Occipital lobe (tissue), 3 donors: ENCODE measurements at places on chromosomes 4 and X.

GRCh38 chr4:17103231-17103630 lies 204.8 kb upstream of the LDB2 start:
- no peak for DNase-seq

DNA sequence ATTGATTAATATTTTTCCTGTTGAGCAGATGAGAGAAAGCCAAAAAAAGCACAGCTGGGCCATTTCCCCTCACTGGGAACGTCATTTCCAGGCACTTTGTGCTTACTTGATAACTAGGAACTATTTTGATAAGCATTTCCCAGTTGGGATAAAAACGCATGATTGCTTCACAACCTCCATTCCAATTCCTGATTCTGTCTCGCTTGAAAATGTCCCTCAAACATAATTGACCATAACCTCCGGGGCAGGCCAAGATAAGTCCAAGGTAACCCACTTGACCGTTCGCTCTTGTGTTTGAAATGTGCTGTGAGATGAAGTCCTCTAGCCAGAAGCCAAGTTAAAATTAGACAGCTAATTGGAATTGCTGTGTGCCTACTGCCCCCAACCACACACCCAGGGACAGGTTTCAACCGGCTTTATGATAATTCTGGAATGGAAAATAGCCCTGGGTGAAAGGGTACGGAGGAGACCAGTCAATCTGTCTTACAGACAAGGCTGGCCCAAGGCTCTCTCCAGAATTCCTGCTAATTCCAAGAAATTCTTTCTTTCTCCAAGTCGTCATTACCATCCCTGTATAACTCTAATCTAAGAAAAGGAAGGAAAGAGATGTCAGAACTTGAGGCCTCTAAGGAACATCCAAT lies 137.1 kb downstream of the MID1 start:
- no peak for DNase-seq

GRCh38 chrX:41468647-41469323 lies 21.6 kb downstream of the NYX start:
- DNase-seq, result no peak

- DNase-seq, result no peak
These were observed 89.3 kb upstream of the NKX1-1 start for GRCh38 chr4:1495416-1496115.

GRCh38 chr4:94974773-94975172 lies 217.0 kb downstream of the BMPR1B start:
- no peak for DNase-seq

DNA sequence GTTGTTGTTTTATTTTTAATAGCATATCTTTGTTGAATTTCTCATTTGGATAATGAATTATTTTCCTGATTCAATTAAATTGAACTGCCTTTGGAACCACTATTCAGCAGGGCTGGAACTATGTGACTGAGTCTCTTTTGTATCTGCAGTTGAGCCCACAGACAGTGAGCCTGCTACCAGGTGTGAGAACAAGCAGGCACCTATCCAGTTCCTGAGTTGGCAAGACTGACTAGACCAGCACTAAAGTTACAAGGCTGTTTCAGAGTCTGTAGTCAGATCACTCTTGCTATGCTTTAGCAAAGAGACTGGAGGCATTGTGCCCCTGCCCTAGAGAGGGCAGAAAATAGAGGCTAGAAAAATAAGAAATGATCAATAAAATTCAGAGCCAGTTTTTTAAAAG lies 237.3 kb upstream of the GRID2 start:
- DNase-seq, result no peak

DNA sequence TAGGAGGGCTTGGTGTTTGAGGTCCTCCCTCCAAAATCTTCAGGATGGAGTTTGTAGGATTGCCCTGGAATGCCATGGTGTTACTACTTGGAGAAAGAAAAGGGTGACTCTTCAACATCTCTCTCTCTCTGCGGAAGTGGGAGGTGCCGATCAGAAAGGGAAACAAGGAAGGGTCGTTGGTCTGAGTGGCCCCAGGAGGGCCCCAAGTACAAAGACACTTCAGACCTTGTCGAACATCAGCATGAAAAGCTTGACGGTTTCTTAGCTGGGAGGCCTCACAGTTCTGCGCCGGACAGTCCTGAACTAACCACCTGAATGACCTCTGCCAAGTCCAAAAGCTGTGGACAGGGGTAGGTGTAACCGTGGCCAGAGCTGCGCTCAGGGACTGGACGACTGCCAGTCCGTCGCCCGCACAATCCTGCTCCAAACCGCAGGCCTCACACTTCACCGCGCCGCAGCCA lies 646 bp upstream of the GSX2 start:
- DNase-seq, result no peak

- no peak for DNase-seq
These were observed 35.4 kb upstream of the DHRSX start for GRCh38 chrX:2536141-2536540.
